ENCODE measurements at places on chromosomes 12 and 14.

DNA sequence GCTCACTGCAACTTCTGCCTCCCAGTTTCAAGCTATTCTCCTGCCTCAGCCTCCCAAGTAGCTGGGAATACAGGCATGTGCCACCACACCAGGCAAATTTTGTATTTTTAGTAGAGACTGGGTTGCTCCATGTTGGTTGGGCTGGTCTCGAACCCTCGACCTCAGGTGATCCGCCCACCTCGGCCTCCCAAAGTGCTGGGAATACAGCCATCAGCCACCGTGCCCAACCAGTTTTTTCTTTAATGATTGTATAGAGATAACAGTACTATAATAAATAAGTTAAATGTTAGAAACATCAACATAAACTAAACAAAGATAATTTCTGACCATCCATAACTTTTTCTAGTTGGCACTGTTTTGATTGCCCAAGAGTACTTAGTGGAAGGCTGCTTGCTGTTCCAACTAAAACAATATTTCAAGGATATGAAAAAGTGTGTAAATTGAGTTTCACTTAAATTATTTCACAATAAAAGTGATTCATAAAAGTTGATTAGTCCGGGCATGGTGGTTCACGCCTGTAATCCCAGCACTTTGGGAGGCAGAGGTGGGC lies 5.6 kb downstream of the GON7 start:
- DNase-seq, result no peak

DNA sequence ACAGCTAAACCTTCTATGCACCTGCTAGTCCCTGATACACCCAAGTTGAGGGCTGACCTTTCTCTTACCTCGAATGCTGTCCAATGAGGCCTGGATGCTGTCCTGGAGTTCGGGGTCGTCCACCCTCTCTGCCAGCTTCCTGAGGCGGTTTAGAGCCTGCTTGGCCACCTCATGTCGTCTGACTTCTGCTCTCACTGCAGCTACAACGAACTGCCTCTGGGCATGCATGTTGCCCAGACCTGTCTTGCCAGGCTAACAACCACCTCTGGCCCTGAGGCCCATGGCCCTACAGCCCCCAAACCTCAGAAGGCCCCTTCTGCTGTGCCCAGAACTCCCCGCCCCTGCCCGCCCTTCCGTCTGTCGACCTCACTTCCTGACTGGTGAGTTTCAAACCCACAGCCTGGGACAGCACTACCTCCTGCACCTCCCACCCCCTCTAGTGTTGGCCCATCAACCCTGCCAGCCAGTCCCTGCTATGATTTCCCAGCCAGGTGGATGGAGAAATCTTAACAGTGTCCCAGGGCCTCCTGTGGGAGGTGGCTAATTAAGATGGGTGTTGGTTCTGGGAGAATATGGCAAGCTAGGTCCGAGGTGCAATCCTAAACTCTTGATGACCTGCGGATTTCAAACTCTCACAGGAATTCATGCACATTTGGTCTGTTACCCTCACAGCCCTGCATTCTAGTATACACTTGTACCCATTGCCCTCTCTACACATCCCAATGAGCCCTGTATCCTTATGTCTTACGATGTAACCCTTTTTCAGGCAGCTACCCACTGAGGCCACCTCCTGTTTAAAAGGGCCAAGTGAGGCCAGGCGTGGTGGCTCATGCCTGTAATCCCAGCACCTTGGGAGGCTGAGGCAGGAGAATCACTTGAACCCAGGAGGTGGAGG lies 2.7 kb upstream of the TSPAN31 start:
- DNase-seq, result peak; percentile 91

- no peak for DNase-seq
Measured at GRCh38 chr14:36905272-36905888, 243.7 kb downstream of the PAX9 start.

DNA sequence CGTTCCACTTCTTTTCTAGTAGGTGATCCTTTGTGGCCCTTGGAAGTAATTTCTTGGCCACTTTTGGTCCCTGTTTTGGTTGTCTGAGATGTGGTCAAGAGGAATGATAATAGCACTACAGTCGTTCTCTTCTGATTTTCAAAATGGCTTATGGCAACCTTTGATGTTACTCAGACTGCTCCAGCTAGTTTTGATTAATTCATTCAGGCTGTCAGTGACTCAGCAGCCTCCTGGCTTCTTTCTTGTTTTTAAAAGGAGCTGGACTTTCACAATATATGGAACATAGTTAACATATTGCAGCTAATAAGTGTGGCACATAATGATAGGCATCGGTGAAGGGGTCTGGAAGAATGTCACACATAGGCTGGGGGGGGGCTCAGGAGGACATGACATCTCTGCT lies 47.3 kb downstream of the WDR20 start:
- DNase-seq, result no peak

DNA sequence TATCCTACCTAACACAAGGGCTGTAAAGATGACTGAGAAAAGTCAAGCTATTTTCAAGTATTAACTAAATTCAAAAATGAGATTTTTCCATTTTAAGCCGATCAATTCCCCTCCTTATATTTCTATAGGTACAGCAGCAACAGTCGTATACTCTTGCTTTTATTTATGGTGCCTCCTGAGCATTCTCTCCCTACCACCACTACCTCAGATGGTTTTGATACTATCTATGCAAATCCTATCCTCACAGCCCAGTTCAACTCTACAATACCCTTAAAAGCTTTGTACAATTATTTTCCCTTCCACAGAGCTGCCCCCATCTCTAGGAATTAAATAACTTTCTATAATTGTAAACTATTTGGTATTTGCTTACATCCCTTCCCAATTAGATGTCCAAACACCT lies 52.1 kb downstream of the GALC start:
- DNase-seq, result no peak

DNA sequence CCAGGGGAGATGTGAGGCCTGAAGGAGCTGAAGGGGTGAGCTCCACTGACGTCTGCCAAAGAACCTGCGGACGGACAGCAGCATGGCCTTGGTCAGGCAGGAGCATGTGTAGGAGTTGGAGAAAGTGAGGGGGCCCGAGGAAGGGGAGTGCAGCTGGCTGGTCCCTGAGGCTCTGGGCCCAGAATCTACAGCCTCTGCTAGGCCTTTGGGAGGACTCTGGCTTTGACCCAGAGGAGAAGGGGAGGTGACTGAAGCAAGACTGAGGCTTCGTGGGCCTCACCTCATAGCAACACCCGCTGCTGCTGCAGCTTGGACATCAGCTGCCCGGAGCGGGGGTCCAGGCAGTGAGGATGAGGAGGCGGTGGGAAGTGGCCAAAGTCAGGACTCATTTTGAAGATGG lies 216.6 kb upstream of the FKBP4 start:
- no peak for DNase-seq

- no peak for DNase-seq
Measured at GRCh38 chr12:67681941-67682620, 33.5 kb downstream of the DYRK2 start.

GRCh38 chr14:75041613-75042012 lies 9.7 kb downstream of the MLH3 start:
- no peak for DNase-seq

- no peak for DNase-seq
Measured at GRCh38 chr14:66483322-66483721, 2.8 kb upstream of the CCDC196 start.

DNA sequence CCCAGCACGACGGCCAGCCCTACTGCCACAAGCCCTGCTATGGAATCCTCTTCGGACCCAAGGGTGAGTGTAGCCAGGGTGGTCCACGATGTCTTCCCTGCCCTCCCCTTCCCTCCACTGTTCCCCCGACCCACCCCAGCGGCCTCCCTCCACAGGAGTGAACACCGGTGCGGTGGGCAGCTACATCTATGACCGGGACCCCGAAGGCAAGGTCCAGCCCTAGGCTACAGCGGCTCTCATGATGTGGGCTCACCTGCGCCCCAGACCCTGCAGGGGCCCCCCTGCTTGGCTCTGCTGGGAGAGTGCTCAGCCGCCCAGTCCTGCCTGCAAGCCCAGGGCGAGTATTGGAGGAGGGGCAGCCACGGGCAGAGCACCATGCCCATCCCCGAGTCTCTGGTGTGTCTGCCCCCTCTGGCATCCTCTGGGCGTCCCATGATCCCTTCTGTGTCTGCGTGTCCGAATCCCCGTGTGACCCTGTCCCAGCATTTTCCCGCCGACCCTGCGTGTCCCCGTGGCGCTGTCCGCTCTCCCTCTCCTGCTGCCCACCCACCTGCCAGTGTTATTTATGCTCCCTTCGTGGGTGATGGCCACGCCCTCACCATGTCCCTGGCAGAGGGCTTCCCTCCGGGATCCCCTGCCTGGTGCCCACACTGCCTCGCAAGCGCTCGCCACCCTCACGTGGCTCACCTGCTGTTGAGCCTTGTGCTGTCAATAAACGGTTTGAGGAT lies 5.0 kb downstream of the CRIP2 start:
- DNase-seq, result peak; percentile 18

- no peak for DNase-seq
Measured at GRCh38 chr14:77128414-77128891, 13.1 kb downstream of the ZDHHC22 start.

DNA sequence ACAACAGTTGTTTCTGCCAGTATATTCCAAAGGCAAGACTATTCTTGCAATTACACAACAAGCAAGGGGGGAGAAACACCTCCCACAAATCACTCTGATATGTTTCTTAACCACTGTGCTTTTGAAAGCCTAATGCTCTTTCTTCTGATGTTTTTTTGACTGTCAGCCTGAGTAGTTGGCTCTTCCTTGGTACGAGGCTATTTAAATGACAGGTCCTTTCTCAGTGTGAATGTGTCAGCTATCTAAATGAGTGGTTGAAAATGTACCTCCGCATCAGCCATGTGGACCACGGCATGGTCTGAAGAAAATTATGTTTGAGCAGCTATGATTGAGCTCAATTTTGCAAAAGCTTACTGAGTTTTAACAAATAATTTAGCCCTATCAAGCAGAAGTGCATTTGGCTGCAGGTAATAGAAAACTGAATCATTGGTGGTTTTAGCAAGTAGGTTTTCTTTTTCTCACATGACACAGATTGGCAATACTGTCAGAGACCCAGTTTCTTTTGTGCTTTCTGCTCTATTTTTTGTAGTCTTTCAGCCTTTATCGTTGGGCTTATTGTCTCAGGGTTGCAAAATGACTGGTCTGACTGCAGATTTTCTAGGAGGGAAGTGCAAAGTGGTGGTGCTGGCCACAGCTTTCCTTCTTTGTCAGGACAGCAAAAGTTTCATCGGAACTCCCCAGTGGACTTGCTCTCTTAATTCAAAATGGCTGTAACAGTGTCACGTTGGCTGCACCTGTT lies 162.8 kb downstream of the RGS6 start:
- DNase-seq, result no peak

DNA sequence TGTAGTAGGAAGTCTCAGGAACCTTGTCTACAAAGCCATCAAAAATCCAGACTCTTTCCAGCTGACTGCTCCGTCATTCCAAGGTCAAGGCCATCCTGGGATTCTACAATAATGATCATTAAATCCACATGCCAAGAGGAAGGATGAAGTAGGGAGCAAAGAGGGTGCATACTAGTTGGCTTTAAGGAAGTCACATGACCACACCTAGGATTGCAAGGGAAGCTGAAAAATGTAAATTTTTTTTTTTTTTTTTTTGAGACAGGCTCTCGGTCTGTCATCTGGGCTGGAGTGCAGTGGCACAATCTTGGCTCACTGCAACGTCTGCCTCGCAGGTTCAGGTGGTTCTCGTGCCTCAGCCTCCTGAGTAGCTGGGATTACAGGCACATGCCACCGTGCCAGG lies 7.3 kb upstream of the MRPL42 start:
- no peak for DNase-seq

DNA sequence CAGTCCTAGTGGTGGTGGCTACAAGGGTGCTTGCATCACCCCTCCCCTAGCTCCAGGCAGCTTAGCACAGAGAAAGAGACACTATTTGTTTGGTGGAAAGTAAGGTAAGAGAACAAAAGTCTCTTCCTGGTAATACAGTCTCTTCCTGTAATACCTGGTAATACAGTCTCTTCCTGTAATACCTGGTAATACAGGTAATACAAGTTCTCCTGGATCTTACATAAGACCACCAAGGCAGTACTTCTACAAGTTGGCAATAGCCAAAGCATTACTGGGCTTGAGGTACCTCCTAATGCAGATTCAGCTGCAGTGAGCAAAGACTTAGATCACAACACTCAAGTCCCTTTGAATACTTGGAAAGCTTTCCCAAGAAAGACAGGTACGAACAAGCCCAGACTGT lies 77.0 kb downstream of the CATSPERB start:
- DNase-seq, result no peak

- no peak for DNase-seq
Measured at GRCh38 chr12:52241205-52241842, 8.3 kb downstream of the KRT7 start.

DNA sequence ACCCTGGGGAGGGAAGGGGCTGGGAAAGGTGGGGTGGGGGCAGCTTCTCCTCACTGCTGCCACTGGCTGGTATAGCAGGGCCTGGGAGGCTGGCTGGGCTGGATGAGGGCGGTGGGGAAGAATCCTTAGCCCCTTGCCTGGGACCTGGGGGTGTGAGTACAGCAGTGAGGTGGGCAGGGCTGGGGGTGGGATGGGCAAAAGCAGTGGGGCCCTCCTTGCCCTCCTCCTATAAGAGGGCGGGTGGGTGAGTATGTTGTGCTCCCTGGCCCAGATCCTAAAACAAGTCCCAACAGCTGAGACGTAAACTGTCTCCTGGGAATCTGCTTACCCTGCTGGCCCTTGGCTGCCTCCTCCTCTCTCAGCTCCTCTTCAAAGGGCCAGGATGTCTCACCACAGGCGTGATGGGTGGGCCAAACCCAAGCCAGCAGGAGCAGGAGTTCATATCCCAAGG lies 2.2 kb downstream of the NCKAP5L start:
- no peak for DNase-seq

DNA sequence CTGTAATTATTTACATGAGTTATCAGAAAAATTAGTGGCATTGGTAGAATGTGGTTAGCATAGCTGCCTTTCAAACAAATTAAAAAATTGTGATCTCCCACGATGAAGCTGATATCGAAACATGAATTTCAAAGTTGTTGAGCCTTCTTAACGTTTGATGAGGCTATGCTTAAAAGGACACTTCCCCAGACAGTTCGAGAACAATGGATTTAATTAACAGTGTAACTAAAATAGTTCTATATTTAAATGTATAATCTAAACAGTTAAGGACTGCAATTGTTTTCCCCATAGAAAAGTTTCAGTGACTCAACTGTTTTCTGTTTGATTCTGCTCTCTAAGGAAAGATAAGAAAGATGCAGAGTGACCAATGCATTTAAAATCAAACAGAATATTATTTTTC lies 1.6 kb downstream of the CLEC2B start:
- DNase-seq, result peak; percentile 30

GRCh38 chr12:48106681-48107613 lies 1.1 kb upstream of the SENP1 start:
- DNase-seq, result no peak

- no peak for DNase-seq
Measured at GRCh38 chr12:66240096-66240820, 51.2 kb downstream of the IRAK3 start.

DNA sequence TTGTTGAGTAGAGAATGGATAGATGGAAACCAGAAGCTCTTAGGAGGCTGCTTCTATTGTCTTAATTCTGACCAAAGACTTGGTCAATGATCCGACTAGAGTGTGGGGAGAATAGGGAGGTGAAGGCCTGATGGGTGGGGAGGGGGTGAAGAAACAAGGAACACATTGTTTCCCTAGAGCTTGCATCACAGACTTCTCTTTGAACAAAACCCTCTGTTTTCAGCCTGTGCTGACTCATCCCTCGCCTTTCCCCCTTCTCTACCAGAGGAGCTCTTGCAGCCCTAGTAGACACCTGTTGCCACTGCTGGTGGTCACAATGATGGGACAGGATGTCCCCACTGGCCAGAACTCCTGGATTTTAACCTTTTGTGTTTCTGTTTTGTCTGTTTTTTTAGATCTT lies 46.8 kb upstream of the CISTR start:
- no peak for DNase-seq

- DNase-seq, result no peak
Measured at GRCh38 chr12:8453021-8453513, 2.7 kb upstream of the CLEC6A start.
